ENCODE measurements at places on chromosomes 7 and 10.

- DNase-seq = no peak
These were observed 24.3 kb downstream of the SUN3 start for GRCh38 chr7:48004638-48005037.

DNA sequence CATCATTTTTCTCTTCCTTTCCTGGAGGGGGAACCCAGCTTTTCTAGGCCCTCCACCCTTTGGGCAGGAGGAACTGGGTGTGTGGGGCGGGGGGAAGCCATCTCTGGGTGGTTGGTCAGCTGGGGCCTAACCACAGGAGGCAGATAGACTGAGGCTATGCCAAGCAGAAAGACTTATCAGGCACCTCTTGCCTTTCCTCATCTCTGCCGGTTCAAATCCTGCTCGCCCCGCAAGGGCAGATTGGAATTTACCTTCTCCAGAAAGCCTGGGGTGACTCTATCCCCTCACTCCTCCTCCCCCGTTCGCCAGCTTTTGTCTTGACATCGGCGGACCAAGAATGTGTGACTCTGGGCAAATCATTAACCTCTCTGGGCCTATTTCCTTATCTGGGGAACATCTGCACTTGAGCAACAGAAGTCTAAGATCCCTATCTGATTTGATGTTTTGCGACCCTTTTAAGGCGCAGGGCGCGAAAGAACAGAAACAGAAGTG is 584 bp upstream of the GARS1 start:
- DNase-seq = no peak

DNA sequence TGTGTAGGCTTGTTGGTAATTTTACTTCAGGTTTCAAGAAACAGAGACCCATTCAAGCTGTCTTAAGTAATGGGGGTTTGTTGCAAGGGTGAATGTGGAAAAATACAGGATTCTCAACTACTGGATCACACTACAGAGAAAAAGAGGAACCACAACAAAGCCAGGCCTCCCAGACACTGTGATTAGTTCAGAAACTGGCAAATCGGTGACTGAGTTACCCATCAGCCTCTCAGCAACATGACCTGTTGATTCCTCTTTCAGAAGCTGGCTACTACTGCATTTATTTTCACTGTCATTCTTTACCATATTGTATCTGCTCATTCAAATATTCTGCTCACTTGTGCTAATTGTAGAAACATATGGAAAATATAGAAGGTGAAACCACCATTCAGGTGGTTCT is 16.0 kb downstream of the CCDC71L start:
- DNase-seq = no peak

DNA sequence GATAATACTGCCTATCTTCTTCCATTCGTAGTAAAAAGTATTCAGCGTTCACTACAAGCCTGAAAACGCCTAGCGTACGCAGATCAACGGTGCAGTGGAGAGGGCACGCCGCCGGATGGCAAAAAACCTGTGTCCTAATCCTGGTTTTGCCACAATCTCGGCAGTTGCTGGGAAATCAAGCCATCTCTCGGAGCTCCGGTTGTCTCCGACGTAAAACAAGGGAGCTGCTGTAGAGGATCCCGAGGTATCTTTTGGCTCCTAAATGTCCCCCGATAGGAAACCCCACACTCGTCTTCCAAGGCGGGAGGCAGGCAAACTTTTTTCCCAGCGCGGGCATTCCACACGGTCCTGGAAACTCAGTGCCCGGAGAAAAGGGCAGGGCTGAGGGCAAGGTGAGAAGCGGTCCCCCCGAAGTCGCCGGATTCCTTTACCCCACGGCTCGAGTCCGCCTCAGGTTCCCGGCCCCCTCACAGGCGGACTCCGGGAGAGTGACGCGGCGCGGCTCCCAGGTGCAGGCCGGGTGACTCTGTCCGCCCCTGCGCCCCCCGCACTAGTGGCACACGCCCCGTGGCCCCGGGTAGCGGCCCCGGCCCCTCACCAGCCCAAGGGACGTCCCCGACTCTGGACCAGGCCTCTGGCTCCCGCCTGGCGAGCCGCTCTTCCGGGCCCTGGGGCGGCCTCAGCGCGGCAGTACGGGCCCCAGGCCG is 649 bp downstream of the IDE start:
- peak; percentile 42 for DNase-seq

DNA sequence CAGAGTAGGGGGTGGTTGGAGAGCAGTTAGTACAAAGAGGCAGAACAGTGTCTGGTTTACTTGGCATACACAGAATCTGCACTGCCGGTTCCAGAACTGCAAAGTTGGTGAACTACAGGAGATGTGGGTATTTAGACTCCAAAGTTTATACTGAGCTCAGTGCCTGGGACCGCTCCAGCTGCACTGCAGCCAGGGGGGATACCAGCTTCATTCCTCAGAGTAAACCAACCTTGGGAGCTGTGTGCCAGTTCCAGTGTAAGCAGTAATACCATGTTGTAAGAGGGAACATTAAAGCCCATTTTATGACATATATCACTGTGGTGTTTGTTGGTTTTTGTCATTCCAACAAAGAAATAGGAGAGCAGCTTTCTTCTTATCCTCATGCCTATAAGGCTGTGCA is 23.4 kb downstream of the LOXL4 start:
- no peak for DNase-seq

DNA sequence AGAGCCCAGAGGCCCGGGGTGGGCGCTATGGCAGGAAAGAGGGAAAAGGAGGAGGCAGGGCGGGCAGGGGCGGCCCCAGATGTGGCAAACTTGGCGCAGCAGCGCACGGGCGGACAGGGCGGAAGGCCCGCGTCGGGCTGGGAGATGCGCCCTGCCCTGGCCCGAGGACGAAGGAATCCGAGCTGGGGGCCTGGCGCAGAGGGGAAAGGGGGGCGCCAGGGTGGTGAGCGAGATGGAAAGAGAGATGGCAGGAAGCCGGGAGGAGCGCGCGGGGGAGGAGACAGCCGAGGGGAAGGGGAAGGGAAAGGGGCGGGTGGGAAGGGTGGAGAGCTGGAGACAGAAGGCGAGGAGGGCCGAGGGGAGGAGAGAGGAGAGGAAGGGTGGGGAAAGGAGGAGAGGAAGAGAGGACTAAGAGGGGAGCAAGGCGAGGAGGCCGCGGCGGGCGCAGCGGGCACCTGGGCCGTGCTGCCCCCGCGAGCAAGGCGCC is at the start of gene MARVELD1:
Gene MARVELD1, plus strand, starts transcription at position 392 of the 487 bp plus-strand sequence. CDS start 147 bp downstream, outside the sequence.
- DNase-seq = peak; percentile 91

DNA sequence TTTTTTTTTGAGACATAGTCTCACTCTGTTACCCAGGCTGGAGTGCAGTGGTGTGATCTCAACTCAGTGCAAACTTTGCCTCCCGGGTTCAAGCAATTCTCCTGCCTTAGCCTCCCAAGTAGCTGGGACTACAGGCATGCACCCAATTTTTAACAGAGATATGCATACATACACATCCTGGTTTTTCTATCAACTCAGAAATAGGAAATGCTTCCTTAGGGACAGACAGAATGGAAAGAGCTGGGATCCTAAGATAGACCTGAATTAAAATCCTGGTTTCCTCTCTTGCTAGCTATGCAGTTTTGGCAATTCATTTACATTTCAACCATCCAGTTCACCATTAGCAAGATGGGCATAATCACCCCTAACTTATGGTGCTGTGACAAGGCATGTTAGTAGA is 347.5 kb downstream of the GPAM start:
- peak; percentile 6 for DNase-seq

DNA sequence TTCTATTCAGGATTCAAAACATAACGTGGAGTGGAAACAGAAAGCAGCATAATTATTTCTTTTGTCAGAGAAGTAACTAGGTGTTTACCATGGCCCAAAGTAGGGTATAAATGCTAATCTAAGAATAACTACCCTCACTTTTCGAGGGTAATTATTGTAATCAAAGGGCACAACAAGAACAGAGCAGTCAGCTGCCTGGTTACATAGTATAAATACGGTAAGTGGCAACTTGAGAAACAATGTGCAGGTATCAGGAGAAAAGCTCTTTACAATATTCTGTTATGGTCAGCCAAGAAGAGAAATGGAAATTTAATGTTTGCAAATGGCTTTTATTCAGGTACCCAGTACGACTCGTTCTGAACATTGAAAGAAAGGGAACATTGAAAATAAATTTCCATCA is 242.0 kb upstream of the NPY start:
- DNase-seq = no peak

DNA sequence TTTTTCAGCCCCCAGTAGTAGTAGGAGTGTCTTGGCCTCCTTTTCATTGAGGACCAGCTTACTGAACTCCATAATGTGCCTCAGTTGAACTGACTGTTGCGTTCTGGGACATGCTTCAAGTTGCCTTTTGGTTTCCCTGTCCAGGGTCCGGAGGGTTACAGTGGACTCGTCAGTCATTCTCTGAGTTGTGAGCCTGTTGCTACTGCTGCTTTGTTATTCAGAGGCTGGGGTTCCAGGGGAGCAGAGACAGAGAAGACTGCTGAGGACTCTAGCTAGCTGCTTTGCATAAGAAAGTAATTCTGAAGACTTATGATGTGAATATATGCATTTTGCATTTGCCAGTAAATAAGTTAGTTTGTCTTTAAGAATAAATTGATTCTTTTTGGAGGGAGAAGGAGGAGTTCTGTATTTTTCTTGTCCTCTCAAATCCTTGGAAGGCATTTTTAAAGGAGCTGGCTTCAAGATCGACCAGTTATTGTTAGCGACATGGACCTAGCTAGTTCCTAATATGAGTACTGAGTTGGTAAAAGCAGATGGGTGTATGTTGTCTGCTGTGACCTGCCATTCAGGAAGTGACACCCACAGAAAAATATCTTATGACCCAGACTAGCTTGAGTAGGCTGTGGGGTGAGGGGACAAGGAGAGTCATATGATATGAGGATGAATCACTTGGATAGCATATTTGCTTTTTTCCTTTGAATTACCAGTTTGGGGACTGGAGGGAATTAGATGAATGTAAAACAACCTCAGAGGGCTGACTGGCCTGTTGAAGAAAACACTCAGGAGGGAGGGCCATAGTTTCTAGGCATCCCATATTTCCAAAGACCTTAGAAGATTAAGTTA is 8.3 kb downstream of the PI4K2A start:
- peak; percentile 96 for DNase-seq

DNA sequence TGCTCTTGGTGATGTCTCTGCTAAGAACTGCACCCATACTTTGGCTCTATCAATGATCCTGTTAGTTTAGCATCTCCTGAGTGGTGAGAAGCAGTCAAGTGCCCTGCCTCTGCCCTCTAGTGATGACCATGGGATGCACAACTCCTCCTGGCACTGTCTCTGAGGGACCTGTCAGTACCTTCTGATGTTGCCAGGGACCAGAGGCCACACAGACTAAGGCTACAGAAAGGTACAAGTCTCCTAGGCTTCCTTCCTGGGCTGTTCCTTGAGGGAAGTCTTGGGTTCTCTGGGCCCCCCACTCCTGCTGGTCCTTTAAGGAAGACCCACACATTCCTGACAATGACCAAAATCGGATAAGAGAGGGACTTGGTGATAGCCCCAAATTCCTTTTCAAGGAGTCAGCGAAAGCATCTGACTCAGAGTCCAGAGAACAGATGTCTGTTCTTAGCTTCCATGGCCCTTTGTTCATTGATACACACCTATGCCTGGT is 15.3 kb downstream of the NKX2-3 start:
- DNase-seq = no peak

- DNase-seq = peak; percentile 39
These were observed 41.8 kb downstream of the CNNM1 start for GRCh38 chr10:99370993-99371392.

DNA sequence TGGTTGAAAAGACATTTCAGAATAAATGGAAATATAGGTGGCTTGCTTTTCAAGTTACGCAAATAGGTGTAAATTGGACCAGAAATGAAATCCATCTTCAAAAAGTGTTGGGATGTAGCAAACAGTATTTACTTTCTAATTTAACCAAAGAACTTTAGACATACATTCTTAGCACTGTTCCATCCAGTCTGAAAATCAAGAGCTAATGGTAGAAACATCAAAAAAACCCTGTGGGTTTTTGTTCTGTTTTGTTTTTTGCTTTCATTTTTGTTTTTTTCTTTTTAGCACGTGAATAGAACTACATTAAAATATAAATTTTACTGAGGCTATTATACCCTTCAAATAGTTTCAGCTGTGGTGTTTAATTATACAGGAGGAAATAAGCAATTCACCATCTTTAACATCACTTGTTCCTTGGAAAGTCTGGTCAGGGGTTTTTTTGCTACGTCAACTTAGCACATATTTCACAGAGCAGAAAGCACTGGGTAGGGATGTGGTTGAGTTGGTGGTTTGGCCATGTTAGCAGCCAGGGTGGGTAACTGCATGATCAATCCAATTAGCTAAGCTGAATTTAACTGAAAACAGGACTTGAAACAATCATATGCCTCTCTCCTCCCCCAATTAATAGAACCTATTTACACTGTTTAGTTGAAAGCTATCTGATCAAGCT is 275.4 kb upstream of the PFKP start:
- no peak for DNase-seq

GRCh38 chr7:147878912-147879661 is 711.5 kb upstream of the C7orf33 start:
- no peak for DNase-seq

GRCh38 chr7:82039621-82040020 is 269.8 kb upstream of the HGF start:
- DNase-seq = no peak

- DNase-seq = no peak
These were observed 102.3 kb upstream of the MTPN start for GRCh38 chr7:136079478-136079892.

GRCh38 chr10:70319824-70320223 is 36.0 kb upstream of the NPFFR1 start:
- DNase-seq = no peak

- DNase-seq = no peak
These were observed 49.9 kb upstream of the RELN start for GRCh38 chr7:104039363-104039762.

DNA sequence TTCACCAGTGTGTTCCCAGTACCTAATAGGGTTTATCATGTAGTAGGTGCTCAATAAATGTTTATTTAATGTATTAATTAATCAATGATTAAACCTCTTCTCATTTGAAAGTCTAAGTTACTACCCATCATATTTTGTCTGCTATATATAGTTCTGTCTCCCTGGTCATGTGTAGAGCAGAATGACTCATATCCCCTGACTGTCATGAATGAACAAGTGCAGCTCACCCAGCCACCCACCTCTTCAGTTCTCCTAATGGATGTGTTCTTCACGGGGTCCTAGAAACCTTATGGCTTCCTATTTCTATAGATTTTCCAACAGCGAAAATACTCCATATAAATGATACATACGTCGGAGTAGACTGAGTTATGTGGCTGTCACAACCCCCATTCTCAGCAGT is 64.5 kb downstream of the HIF1AN start:
- DNase-seq = no peak

DNA sequence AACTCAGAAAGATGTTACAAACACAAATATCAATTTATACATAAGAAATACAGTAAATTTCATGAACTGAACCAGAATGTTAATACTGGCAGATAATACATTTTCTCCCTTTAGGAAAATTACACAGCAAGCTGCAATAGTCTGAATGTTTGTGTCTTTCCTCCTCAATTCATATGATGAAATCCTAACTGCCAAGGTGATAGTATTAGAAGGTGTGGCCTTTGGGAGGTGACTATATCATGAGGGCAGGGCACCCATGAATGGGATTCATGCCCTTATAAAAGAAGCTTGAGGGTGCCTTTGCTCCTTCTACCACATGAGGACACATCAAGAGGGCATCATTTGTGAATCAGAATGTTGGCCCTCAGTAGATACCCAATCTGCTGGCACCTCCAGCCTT is 64.3 kb upstream of the GPR22 start:
- no peak for DNase-seq

GRCh38 chr7:4247106-4247876 is 434.8 kb upstream of the FOXK1 start:
- DNase-seq = no peak

GRCh38 chr7:18345641-18346234 is 149.8 kb upstream of the HDAC9 start:
- peak; percentile 51 for DNase-seq

Data from fibroblast of skin of right quadriceps (primary cell).